ENCODE measurements at places on chromosomes 16 and 17.

DNA sequence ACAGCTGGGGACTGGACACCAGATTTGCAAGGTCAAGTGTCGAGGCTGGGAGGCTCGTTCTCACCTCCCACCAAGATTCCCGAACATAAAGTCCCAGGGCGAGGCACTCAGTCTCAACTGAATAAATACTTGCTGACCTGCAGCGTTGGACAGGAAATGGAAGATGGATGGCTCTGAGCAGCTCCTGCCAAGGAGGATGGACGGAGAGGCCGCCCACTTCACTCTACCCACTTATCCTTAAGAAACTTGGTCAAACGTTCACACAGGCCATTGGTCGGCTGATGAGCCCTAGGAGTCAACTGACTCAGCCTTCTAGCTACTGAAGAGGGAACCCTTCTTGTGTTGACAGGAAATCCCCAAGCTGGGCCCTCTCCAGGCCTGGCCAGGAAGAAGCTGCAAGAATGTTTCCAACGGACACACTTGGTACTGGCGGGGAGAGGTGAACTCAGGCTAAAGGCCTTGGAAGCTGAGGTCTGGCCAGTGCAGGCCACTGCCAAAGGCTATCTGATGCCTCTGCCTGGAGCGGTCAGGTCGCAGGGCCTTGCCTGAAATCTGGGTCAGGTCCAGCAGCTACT, 50.0 kb downstream of the VAC14 start:
- DNase-seq = peak; percentile 74

DNA sequence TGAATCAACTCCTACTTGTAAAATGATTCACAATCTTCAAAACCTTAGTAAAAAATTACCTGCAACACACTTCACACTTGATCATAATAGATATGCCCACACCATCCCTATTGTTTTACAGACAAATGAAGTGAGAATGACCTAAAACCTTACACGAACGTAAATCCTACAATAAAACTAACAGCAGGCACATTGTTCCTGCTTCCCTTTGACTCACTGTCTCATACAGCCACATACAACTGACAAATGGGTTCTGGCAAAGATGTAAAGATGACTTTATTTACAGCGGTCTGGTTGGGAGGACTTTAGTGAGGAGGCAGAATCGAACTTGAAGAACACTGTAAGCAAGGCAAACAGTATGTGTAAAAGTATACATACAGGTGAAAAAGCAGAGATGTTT, 188.7 kb downstream of the MYO1D start:
- DNase-seq = no peak

DNA sequence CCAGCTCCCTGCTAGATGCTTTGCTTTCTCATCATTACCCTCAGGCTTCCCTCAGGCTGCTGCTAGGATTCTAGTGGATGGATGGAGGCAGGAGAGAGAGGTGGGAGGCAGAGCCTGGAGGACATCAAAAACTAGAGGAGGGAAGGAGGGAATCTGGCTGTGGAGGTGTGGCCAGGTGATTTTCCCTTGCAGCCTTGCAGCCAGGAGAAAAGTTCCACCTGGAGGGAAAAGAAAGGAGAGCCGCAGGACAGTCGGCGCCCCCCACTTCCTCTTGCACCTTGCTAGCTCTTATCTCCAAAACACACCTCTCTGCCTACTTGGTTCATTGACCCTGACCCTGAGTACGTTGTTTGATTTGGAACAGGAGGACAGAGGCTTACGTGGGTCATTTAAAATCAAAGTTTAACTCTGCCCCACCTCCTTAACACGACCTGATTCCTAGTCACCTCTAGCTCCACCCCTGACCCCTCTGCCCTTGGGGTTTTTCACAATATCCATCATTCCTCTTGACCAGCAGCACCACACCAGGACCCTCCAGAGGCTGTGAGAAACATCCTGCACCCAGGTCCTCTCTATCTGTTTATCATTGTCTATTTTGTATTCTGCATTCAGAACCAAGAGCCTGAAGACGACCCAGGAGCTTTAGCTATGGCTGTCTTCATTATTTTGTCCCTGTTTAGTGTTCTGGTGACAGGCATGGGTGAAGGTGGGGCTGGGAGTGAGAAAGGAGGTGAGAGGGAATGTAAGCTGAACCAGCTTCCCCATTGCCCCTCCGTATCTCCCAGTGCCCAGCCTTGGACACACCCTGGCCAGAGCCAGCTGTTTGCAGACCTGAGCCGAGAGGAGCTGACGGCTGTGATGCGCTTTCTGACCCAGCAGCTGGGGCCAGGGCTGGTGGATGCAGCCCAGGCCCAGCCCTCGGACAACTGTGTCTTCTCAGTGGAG, 15.9 kb downstream of the AOC3 start:
- peak; percentile 34 for DNase-seq

GRCh38 chr17:67573987-67574657, 143.6 kb upstream of the NOL11 start:
- no peak for DNase-seq

DNA sequence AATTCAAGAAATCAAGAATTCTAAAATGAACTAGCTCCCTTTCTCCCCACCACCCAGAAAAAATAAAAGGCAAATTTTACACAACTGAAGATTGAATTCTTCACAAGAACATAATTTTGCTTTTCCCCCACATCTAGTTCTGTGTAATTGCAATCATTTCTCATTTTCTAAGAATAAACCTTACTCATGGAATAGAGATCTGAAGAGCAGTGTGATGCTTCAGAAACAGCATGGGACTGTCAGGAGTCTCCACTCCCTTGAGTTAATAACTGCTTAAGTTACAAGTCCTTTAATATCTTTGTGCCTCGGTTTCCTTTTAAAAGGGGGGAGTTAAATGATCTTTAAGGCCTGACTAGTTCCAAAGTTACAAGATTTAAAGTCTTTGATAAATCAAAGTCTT, 53.7 kb downstream of the CACNG1 start:
- DNase-seq = no peak

DNA sequence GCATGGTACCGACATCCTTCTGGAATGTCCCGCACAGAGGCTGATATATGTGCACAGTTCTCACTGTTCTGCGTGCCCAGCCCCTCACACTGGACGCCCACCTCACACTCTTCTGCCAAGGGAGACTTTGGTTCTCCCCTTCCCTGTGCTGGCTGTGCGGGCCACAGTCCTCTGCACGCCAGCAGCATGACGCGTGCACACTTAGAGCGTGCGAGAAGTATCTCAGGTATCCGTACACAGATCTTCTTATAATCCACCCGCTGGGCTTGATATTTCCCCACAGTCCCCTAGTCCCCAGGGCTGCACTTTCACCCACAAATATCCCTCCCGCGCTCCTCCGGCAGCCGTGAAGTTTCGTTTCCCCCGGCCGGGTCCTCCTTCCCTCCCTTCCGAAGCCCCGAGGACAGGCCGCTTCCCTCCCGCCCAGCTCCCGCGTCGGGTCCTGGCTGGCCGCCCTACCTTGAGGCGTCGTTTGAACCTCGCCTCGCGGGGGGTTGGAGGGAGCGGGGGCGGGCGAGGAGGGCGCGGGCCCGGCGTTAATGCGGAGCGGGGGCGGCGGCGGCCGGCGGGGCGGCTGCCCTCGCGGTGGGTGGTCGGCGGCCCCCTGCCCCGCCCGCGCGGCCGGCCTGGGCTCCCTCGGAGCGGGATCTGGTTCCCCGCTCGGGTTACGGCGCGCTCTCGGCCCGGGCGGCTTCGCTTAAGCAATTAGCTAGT, 5.0 kb upstream of the FOXF1 start:
- no peak for DNase-seq

DNA sequence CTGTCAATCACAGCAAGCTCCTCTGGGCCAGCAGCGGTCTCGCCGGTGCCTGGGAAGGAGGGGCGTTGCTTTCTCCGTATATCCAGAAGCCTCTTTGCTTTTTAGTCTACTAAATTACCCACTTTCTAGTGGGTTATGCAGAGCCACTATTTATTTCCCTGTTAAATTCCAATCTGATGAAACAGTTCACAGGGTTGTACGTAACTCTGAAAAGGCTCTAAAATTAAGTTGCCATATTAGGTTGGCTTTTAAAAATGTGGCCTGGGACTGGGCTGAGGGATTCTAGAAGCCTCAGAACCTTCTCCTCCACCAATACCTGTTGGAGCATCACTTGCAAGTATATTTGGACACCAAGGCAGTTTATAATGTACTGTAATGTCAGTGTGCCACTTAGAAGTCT, 27.2 kb downstream of the MARCHF10 start:
- DNase-seq = no peak

DNA sequence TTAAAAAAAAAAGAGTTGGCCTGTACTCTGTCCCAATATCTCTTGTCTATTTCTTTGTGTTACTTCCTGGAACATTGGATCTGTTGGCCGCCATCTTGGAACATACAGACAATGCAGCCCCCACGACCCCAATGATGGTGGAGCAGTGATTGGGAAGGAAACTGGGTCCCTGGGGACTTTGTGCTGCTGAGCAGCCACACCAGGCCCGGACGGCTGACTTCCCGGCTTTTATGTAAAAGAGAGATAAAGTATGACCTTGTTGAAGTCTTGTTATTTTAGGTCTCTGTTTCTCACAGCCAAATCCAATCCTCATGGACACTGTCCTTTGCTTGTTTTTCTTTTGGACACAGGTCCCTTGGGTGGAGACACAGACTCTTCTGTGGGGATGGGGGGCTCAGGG, 204.5 kb downstream of the SALL1 start:
- DNase-seq = no peak

DNA sequence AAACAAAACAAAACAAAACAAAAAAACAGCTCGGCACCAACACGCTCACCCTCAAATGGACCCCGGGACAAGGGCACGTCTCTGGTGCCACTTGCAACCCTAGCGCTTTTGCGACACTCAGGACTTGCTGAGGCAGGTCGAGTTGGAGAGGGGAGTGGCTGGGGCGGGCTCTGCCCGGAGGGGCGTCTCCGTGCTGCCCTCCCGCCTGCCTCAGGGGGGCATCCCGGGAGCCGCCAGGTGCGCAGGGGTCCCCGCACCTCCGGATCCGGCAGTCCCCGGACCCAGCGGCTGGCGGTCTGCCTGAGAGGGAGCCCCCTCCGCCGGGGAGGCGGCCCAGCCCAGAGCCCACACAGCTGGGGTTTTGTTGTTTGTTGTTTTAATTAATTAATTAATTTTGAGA, at the start of gene SLC52A1:
Gene SLC52A1, minus strand, starts transcription at position 112 of the 400 bp plus-strand sequence. CDS start 820 bp downstream, outside the sequence.
- no peak for DNase-seq

GRCh38 chr17:8994319-8994718, 27.0 kb upstream of the NTN1 start:
- DNase-seq = peak; percentile 82

DNA sequence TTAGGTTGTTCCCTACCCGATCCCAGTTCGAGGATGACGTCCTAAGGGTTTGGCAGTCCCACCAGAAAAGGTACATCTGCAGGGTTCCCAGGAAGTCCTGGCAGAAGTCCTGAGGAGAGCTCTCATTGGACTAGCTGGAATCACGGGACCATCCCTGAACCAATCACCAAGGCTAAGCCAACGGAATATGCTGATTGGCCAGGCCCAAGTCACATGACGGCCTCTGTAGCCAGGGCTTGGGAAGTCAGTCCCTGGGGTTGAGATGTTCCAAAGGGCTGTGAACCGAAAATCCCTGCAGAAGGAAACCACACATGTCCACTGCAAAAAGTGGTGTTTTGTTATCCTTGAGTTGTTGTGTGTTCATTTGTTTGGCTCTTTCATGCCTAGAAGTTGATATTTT, 68.2 kb upstream of the ZNF423 start:
- no peak for DNase-seq
